ENCODE measurements at places on chromosomes 6 and 20.

GRCh38 chr6:109515781-109516409 lies 32.9 kb upstream of the ZBTB24 start:
- no peak for DNase-seq

DNA sequence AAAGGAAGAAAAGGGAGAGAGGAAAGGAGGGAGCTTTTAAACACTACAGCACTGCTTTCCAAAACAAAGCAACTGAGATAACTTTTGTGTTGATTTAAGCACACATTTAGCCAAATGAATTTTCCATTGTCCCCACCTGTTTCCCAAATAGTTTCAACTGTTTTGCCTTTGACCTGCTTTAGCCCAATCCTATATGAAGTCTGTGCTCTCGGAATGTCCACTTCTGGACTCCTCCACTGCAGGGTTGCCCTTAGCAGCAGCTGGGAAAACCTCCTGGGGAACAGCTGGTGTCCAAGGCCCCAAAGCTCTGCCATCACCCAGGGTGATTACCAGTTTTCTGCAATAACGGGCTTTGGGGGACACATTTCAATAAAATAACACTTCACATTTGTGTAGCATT lies 44.9 kb upstream of the PKHD1 start:
- DNase-seq: no peak

DNA sequence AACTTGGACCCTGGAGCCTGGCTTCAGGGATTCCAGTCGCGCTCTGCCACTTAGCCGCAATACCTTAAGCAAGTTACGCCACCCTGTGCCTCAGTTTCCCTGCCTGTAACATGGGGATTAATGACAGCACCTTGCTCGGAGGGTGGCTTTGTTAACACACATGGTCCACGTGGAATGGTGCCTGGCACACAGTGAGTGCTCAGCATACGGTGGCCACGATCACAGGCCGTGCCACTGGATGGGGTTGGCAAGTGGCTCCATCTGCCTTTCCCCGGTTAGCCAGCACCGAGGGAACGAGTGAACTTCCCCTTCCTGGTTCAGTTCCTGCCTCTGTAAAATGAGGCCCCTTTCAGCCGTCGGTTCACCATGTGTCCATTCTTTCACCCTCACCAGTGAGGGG lies 17.2 kb downstream of the C6orf132 start:
- no peak for DNase-seq

- peak; percentile 97 for DNase-seq
Observed at GRCh38 chr6:38702558-38703397, at the start of gene GLO1. TSS of gene GLO1 (minus strand) at chr6:38703145. CDS start at chr6:38703054, 91 bp downstream.

GRCh38 chr20:55273149-55273548 lies 732.2 kb downstream of the CBLN4 start:
- DNase-seq: no peak

DNA sequence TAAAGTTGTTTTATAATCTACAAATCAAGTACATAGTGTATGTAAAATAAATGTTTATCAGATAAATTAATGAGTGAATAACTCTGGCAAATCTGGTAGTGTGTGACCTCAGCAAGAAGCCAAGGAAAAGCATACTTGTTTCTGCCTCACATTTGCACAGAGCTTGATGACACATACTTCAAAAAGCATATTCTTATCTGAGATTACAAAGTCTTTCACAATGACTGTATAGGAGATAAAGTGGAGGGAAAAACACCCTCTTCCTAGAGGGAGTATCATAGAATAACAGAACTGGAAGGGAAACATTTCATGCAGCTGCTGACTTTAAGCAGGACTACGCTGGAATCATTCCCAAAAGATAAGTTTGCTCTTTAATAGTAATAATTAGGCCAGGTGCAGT lies 28.1 kb upstream of the AKAP7 start:
- peak; percentile 63 for DNase-seq

All from amniotic stem cell (primary cell).